ENCODE measurements at places on chromosomes 5 and 9. TPM values are rescaled to one million over a fixed set of nuclear protein-coding genes. Genes with fewer than 3 reads are reported as not detected.

GRCh38 chr5:56729488-56729887 lies 85.9 kb upstream of the MAP3K1 start:
- H3K36me3 ChIP-seq, result no peaks in the 10 kb centered on the region
- H3K4me1 ChIP-seq, result no peaks in the 10 kb centered on the region
- H3K4me3 ChIP-seq, result no peak overlapping the region
- DNase-seq, result no peak

DNA sequence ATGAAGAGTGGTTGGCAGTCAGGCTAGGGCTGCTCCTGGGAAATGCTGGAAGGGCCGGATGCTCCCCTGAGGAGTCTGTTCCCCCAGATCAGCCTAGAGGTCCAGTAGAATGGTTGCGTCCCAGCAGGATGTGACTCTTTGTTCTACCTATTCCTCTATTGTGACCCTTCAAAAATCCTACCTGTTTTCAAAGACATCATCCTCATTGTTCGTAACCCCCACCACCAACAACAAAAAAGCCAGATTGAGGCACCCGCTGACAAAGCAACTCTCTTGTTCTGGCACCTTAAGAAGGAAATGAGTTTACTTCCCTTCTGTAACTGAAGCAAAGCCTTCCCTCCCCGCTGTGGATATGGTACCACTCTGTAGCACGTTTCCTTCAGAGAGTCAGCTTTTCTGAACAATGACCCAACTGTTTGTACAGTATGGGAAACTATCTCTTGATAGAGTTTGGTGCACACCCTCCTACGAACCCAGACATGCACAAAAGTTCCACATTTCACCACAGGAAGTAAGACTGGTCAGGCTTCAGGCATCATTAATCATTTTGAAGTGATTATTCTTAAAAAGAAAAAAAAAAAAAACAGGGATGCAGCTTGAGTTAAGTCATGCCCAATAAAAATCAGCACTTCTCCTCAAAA lies 207.2 kb downstream of the ENC1 start:
- no peak overlapping the region for H3K27ac ChIP-seq
- no peaks in the 10 kb centered on the region for H3K36me3 ChIP-seq
- peaks cover 19% of the 10 kb centered on the region for H3K4me1 ChIP-seq
- H3K27me3 ChIP-seq, result no peaks in the 10 kb centered on the region

DNA sequence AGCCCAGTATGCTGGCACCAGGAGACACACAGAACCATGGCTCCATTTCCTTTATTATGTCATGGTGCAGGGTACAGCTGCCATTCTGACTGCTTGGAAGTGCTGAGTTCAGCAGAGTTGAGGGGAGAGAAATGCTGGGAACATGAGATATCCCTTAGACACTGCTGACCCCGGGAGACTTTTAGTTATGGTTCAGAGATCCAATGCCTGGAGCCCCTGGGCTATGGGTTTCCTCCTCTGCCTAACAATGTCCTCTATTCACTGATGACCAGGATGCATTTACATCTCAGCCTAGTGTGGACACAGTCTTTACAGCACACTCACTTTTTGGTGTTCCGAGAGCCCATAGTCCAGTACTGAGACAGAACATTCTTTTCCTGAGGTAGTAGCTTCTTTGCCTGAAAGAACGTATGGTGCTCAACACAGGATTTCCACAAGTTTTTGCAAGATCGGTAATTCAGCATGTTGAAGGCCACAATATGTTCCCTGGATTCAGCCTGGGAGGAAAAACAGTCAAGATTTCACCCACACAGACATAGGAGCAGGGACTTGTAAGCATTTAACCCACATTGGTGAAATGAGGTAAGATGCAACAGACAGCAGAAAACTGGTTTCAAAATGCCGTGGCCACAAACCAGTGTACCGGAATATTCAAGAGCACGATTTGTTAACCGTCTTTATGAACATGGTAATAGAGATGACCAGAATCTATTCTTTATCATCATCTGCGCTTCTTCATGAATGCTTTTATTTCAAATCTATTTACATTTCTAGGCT lies 71.3 kb downstream of the PTPN3 start:
- no peaks in the 10 kb centered on the region for H3K4me1 ChIP-seq
- no peaks in the 10 kb centered on the region for H3K27me3 ChIP-seq
- no peaks in the 10 kb centered on the region for H3K36me3 ChIP-seq
- H3K4me3 ChIP-seq, result no peak overlapping the region
- DNase-seq, result no peak

- no peaks in the 10 kb centered on the region for H3K36me3 ChIP-seq
- H3K4me3 ChIP-seq, result no peak overlapping the region
- no peaks in the 10 kb centered on the region for H3K27me3 ChIP-seq
- no peak for DNase-seq
- no peaks in the 10 kb centered on the region for H3K4me1 ChIP-seq
These were observed 666.8 kb downstream of the PTPRD start for GRCh38 chr9:9945966-9946365.

GRCh38 chr5:31477516-31477915 lies 54.4 kb downstream of the DROSHA start:
- DNase-seq, result no peak
- H3K4me1 ChIP-seq, result no peaks in the 10 kb centered on the region
- H3K36me3 ChIP-seq, result no peaks in the 10 kb centered on the region
- no peaks in the 10 kb centered on the region for H3K27me3 ChIP-seq
- no peak overlapping the region for H3K4me3 ChIP-seq

GRCh38 chr5:139895046-139895445 lies 99.4 kb downstream of the PSD2 start:
- H3K27me3 ChIP-seq, result no peaks in the 10 kb centered on the region
- no peak overlapping the region for H3K27ac ChIP-seq

DNA sequence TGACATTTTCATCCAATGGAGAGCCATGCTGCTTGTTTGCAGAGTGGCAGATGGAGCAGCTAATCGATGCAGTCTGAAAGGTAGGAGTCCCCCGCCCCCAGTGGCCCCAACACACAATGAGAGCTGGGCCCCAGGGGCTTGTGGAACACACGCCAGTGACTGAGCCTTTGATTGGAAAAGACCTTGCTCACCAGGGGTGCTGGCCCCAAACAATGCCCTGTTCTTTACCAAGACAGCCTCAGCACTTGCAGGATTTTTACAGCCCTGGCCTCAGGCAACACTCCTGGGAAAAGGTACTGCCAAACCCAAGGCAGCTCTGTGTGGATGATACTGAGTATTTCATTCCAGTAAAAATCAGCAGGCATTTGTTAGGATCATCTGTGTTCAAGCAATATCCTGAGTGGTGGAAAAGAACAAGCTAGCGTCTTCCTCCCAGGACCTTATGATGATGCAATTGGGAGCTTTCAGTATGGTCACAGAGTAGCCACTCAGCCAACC lies 276.8 kb upstream of the CLINT1 start:
- H3K27ac ChIP-seq, result no peak overlapping the region
- no peak overlapping the region for H3K4me3 ChIP-seq
- DNase-seq, result peak; percentile 37
- H3K27me3 ChIP-seq, result no peaks in the 10 kb centered on the region
- H3K4me1 ChIP-seq, result no peaks in the 10 kb centered on the region
- no peaks in the 10 kb centered on the region for H3K36me3 ChIP-seq

DNA sequence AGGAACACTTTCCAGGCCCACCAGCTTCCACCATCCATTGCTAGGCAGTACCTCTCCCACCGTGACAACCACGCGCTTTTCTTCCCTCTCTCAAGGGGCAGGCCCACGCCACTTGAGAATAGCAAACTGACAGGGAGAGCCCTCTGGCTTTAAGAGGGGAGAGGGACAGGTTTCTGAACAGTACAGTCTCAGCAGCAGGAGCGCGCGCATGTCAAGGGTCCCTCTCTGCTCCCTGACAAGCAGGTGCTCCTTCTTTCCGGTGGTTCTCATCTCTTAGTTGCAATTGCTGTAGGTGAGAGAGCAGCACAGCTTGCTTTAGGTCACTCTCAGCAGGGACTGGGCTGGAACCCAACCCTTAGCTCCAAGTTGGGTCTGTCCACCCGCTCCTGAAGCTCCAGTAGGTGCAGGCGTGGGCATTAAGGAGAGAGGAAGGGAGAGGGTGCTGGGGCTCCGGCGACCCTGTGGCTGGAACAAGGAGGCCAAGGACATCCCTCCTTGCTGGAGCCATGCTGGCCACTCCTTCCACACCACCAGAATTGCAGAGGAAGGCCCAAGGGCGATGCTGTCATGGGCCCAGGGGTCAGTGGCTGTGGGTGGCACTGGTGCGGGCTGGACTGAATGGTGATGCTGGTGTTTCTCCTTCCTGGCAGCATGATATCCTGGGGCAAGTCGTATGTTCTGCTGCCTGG lies 9.0 kb upstream of the PHF2 start:
- peak overlapping the region; percentile 92 for H3K27ac ChIP-seq
- H3K4me3 ChIP-seq, result peak overlapping the region; percentile 75
- DNase-seq, result peak; percentile 32
- H3K36me3 ChIP-seq, result no peaks in the 10 kb centered on the region
- peaks cover 7% of the 10 kb centered on the region for H3K4me1 ChIP-seq
- no peaks in the 10 kb centered on the region for H3K27me3 ChIP-seq

DNA sequence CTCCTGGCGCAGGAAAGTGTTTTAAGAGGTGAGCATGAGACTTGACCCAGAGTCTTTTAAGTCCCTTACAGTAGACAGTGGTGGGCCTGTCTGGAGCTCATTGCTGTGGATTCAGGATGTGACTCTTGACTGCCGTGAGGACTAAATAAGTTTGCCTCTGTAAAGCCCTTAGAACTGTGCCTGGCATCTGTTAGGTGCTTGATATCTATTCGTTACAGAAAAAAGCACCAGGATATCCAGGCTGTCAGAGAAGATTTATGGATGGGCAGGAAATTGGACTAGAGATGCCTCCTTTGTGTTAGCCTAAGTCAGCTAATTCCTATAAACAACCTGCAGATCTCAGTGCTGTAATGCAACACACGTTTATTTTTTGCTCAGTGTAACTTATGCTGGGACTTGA lies 12.6 kb downstream of the ERGIC1 start:
- no peak overlapping the region for H3K27ac ChIP-seq
- DNase-seq, result no peak
- H3K4me3 ChIP-seq, result no peak overlapping the region
- no peaks in the 10 kb centered on the region for H3K27me3 ChIP-seq

- no peaks in the 10 kb centered on the region for H3K4me1 ChIP-seq
- peaks cover 9% of the 10 kb centered on the region for H3K27me3 ChIP-seq
- DNase-seq, result no peak
- no peak overlapping the region for H3K4me3 ChIP-seq
- H3K36me3 ChIP-seq, result no peaks in the 10 kb centered on the region
These were observed 6.4 kb upstream of the LHX2 start for GRCh38 chr9:124005029-124005771.

GRCh38 chr5:163193886-163194285 lies 243.5 kb upstream of the CCNG1 start:
- H3K4me3 ChIP-seq, result no peak overlapping the region
- no peaks in the 10 kb centered on the region for H3K36me3 ChIP-seq
- no peak for DNase-seq
- H3K27me3 ChIP-seq, result no peaks in the 10 kb centered on the region

GRCh38 chr5:15926586-15926985 lies 253.0 kb downstream of the MARCHF11 start:
- no peaks in the 10 kb centered on the region for H3K27me3 ChIP-seq
- no peaks in the 10 kb centered on the region for H3K36me3 ChIP-seq
- no peaks in the 10 kb centered on the region for H3K4me1 ChIP-seq

DNA sequence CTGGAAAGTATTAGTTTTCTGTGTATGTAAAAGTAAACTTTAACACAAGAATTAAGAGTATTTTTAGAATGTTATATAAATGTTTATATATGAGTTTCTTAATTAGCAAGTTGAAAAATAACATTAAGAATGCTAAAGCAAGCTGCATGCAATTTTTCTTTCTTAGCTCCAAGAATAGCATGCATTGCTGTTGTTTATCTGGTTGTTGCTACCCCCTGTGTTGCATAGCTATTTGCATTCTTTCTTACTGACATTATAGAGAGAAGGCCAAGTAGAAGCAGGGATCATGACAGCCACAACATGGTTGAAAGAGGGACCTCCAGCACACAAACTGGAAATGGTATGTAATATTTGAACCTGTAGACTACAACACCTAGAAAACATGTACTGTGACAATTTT lies 94.8 kb downstream of the ERCC6L2 start:
- H3K4me1 ChIP-seq, result no peaks in the 10 kb centered on the region
- no peak for DNase-seq
- H3K27me3 ChIP-seq, result no peaks in the 10 kb centered on the region
- no peak overlapping the region for H3K27ac ChIP-seq
- no peaks in the 10 kb centered on the region for H3K36me3 ChIP-seq
- no peak overlapping the region for H3K4me3 ChIP-seq

DNA sequence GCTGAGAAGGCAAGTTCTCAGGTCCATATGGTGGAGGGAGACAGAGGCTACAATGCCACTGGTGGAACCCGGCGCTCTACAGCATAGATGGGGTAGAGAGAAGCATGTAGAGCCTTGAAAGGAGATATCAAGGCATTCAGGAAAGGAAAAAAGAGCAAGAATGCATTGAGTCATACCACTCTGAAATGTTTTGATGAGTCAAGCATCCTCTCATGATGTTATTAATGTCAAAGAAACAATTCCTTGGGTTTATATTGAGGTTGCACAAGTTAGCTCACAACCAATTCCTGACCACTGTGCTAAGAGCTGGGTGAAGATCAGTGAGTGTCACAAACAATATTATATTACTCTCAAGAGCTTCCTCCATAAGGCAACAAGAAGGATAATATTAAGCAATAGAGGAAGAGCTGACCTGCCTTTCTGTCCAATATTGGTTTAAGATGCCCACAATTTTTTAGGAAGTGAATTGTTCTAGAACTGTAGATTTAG lies 178.0 kb downstream of the RFK start:
- no peaks in the 10 kb centered on the region for H3K36me3 ChIP-seq
- no peak overlapping the region for H3K27ac ChIP-seq
- no peak for DNase-seq
- H3K4me1 ChIP-seq, result no peaks in the 10 kb centered on the region

GRCh38 chr5:23612701-23613100 lies 105.3 kb downstream of the PRDM9 start:
- DNase-seq, result no peak
- H3K36me3 ChIP-seq, result no peaks in the 10 kb centered on the region
- no peaks in the 10 kb centered on the region for H3K27me3 ChIP-seq
- no peak overlapping the region for H3K4me3 ChIP-seq
- no peaks in the 10 kb centered on the region for H3K4me1 ChIP-seq

DNA sequence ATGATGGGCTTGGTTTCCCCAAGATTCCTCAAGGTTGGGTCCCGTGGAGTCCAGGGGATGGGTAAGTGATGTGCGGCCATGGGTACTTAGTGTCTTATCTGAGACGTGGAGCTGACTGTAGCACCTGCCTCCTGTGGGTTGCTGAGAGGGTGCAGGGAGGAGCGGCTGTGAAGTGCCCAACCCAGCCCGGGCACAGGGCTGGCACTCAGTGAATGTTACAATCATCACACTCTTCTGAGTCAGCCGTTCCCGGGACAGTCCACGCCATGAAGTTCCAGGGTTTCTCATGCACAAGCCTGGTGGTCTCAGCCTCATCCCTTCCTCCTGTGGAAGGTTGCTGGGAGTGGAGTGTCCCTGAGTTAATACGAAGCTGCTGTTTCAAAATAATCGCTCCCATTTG lies 29.1 kb downstream of the NTNG2 start:
- H3K36me3 ChIP-seq, result no peaks in the 10 kb centered on the region
- H3K27me3 ChIP-seq, result no peaks in the 10 kb centered on the region
- H3K27ac ChIP-seq, result no peak overlapping the region
- no peak overlapping the region for H3K4me3 ChIP-seq

The FAM13B gene
- polyA plus RNA-seq, result 56.5 TPM

The ENTPD2 gene
- 8.5 TPM for polyA plus RNA-seq

The SPINK13 gene
- polyA plus RNA-seq, result 3.0 TPM

The PCDHGA6 gene
- polyA plus RNA-seq, result 1.8 TPM

The SYK gene
- polyA plus RNA-seq, result 22.0 TPM
